ENCODE measurements at places on chromosomes 1 and 21. TPM values are rescaled to one million over a fixed set of nuclear protein-coding genes. Genes with fewer than 3 reads are reported as not detected.

The LRRC8C gene
- total RNA-seq, result 36.7 TPM

The DRAM2 gene
- total RNA-seq, result 89.4 TPM

The RAD54L gene
- total RNA-seq, result 34.9 TPM

The MFN2 gene
- total RNA-seq, result 66.1 TPM

The CRB1 gene
- total RNA-seq, result 0.48 TPM

The CASQ1 gene
- total RNA-seq, result not detected

The INAVA gene
- total RNA-seq, result not detected

The CLIC6 gene
- 0.82 TPM for total RNA-seq

The BECN2 gene
- total RNA-seq, result not detected

The PEAR1 gene
- total RNA-seq, result 0.07 TPM

The SLC1A7 gene
- not detected for total RNA-seq

The LCE6A gene
- total RNA-seq, result not detected

The CYP4X1 gene
- total RNA-seq, result not detected

The SEMA4A gene
- 80.3 TPM for total RNA-seq

The PLA2G2D gene
- not detected for total RNA-seq

The DNAJC6 gene
- total RNA-seq, result 2.3 TPM

The DENND2D gene
- total RNA-seq, result 134 TPM

All from activated T-cell treated with anti-CD3 and anti-CD28 coated beads, Interleukin-2, amount 50 U/mL, for 72 hours (primary cell).